GM12878 (cell line): ENCODE measurements at places on chromosomes 16 and 17. TPM values are rescaled to one million over a fixed set of nuclear protein-coding genes. Genes with fewer than 3 reads are reported as not detected.

DNA sequence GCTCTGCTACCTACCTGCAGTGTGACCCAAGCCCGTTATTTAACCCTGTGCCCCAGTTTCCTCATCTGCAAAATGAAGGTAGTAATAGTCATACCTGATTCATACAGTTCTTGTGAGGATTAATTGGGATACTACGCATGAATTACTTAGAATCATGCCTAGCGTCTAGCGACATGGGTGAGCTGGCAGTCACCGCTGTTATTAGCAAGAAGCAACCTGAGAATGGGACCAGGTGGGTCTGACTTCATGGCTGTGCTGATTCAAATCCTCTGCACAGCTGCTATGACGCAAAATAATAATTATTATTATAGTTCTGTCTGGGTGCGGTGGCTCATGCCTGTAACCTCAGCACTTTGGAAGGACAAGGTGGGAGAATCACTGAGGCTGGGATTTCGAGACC lies 7.9 kb downstream of the SOCS1 start:
- DNase-seq: no peak

GRCh38 chr17:8674344-8675305 lies 44.1 kb upstream of the MYH10 start:
- DNase-seq: no peak

- DNase-seq: no peak
Observed at GRCh38 chr16:71360378-71360777, 1.9 kb downstream of the CALB2 start.

DNA sequence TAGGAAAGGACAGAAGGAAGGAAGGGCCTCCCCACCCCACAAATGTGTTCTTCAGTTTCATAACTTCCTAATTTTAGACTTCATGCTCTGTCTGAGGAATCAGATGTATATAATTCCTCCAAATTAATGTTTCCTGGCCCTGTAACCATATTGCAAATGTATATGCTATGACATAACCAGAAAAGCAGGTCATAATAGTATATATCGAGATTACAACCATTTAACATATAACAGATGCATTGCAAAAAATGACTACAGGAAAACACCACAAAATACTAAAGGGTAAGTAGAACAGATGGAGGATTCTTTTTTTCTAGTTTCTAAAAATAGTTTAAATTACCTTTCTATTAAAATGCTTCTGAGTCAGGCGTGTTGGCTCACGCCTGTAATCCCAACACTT lies 3.1 kb upstream of the EXOC7 start:
- DNase-seq: no peak

BAIAP3 gene
- total RNA-seq: 0.56 and 0.58 TPM in 2 replicates

VMO1 gene
- total RNA-seq: 0.93 TPM in 1 of 2 replicates, not detected in the other

NOG gene
- 0.10 TPM in 1 of 2 replicates, not detected in the other for total RNA-seq
